ENCODE measurements at places on chromosomes 1 and 21. TPM values are rescaled to one million over a fixed set of nuclear protein-coding genes. Genes with fewer than 3 reads are reported as not detected.

CRYBG2 gene
- total RNA-seq: 3.8 TPM

ERICH3 gene
- 17.3 TPM for total RNA-seq

GRCh38 chr1:23930861-23931490 lies 17.8 kb upstream of the CNR2 start:
- no peaks in the 10 kb centered on the region for H3K4me1 ChIP-seq
- DNase-seq: no peak
- no peak overlapping the region for H3K4me3 ChIP-seq
- no peaks in the 10 kb centered on the region for H3K36me3 ChIP-seq

- no peak overlapping the region for H3K27ac ChIP-seq
- peaks cover 9% of the 10 kb centered on the region for H3K36me3 ChIP-seq
- no peaks in the 10 kb centered on the region for H3K27me3 ChIP-seq
- no peak overlapping the region for H3K4me3 ChIP-seq
- H3K4me1 ChIP-seq: no peaks in the 10 kb centered on the region
Observed at GRCh38 chr1:151568626-151569088, 28.5 kb downstream of the TUFT1 start.

GRCh38 chr21:18023157-18023556 lies 204.0 kb upstream of the C21orf91 start:
- no peaks in the 10 kb centered on the region for H3K36me3 ChIP-seq
- peaks cover 5% of the 10 kb centered on the region for H3K4me1 ChIP-seq
- H3K27me3 ChIP-seq: no peaks in the 10 kb centered on the region
- H3K27ac ChIP-seq: no peak overlapping the region
- H3K4me3 ChIP-seq: no peak overlapping the region
- DNase-seq: peak; percentile 32

SAMSN1 gene
- total RNA-seq: 12.1 TPM

SPTA1 gene
- total RNA-seq: 0.31 TPM

- no peaks in the 10 kb centered on the region for H3K36me3 ChIP-seq
- DNase-seq: no peak
- no peak overlapping the region for H3K27ac ChIP-seq
- no peaks in the 10 kb centered on the region for H3K4me1 ChIP-seq
- no peaks in the 10 kb centered on the region for H3K27me3 ChIP-seq
Observed at GRCh38 chr21:28325618-28326017, 667.1 kb downstream of the LTN1 start.

MAP1LC3C gene
- 3.5 TPM for total RNA-seq

DNA sequence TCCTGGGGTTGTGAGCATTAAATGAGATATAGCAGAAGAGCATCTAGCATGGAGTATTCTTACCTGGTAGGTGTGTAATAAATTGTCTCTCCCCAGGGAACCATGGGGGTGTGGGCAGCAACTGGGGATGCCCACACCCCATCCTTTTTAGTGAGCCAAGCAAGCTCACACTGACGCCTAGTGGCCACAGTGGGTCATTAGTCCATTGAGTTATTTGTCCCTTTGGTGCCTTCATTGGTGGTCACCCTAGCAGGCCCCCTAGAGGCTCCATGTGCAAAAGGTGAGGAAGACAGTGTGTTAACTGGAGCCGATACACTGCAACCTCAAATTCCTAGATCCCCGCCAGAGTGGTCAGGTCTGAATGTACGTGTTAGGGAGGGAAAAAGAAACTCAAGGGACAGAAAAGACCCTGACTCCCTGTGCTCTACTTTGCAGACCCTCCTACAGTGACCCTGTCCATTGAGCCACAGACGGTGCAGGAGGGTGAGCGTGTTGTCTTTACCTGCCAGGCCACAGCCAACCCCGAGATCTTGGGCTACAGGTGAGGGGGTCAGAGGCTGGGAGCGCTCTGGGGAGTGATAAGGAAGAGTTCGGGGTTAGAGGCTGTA lies 93.3 kb upstream of the CD1D start:
- H3K27ac ChIP-seq: no peak overlapping the region
- peak; percentile 83 for DNase-seq
- no peaks in the 10 kb centered on the region for H3K4me1 ChIP-seq
- H3K36me3 ChIP-seq: no peaks in the 10 kb centered on the region
- no peaks in the 10 kb centered on the region for H3K27me3 ChIP-seq

GRCh38 chr21:19853709-19854575 lies 1144.3 kb upstream of the NCAM2 start:
- H3K27ac ChIP-seq: no peak overlapping the region
- DNase-seq: no peak
- no peak overlapping the region for H3K4me3 ChIP-seq

ACKR1 gene
- 12.1 TPM for total RNA-seq

- no peak for DNase-seq
- no peaks in the 10 kb centered on the region for H3K27me3 ChIP-seq
- H3K36me3 ChIP-seq: no peaks in the 10 kb centered on the region
Observed at GRCh38 chr1:66395202-66396061, 138.5 kb upstream of the SGIP1 start.

DNA sequence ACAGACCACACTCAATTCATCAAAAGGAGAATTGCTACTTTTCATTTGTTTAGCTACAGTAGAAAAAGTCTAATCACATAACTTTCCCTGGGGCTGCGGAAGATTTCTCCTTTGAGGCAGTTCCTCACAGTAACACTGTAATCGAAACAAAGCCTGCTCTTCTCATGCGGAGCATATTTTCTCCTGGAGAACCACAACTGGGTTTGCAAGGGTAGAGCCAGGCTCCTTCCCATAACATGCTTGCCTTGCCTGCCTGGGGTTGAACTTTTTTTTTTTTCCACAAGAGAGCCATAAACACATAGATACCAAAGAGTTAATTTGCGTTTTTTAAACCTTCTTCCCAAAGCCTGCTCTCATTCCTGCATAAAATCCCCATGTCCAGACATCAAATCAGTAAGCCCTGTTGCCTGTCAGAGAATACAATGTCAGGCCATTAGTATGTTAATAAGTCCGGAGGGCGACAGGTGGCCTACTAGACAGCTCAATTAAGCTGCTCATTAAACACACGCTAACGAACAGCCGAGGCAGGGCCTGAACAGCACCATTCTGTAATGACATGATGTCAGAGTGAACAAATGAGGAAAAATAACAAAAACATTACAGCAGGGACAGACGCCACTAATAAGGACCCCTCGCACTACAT lies 107.1 kb upstream of the OLIG2 start:
- H3K27me3 ChIP-seq: no peaks in the 10 kb centered on the region
- H3K36me3 ChIP-seq: no peaks in the 10 kb centered on the region
- no peak for DNase-seq
- no peaks in the 10 kb centered on the region for H3K4me1 ChIP-seq
- H3K27ac ChIP-seq: no peak overlapping the region

DNA sequence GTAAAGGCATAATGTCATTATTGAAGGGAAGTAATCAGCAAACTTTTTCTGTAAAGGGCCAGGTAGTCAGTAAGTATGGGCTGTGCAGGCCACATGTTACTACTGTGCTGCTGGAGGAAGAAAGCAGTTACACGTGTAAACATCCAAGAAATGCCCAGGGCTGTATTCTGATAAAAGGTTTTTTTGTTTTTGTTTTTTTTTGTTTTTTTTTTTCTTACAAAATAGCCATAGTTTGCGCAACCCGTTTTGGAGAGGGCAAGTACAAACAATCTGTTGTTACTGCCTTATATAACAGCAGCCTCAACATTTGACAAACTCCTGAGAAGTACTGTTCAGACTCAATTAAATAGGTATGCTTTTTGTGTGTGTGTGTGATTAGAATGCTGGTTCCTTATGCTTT lies 26.7 kb upstream of the MTMR11 start:
- no peak for DNase-seq
- H3K4me1 ChIP-seq: no peaks in the 10 kb centered on the region
- H3K4me3 ChIP-seq: no peak overlapping the region
- H3K27ac ChIP-seq: no peak overlapping the region
- H3K36me3 ChIP-seq: peaks cover 43% of the 10 kb centered on the region

GRCh38 chr1:233440951-233441401 lies 113.5 kb downstream of the MAP3K21 start:
- no peaks in the 10 kb centered on the region for H3K4me1 ChIP-seq
- DNase-seq: peak; percentile 44
- H3K36me3 ChIP-seq: no peaks in the 10 kb centered on the region

GRCh38 chr1:95263450-95263849 lies 29.4 kb downstream of the RWDD3 start:
- no peak overlapping the region for H3K4me3 ChIP-seq
- DNase-seq: no peak

DNA sequence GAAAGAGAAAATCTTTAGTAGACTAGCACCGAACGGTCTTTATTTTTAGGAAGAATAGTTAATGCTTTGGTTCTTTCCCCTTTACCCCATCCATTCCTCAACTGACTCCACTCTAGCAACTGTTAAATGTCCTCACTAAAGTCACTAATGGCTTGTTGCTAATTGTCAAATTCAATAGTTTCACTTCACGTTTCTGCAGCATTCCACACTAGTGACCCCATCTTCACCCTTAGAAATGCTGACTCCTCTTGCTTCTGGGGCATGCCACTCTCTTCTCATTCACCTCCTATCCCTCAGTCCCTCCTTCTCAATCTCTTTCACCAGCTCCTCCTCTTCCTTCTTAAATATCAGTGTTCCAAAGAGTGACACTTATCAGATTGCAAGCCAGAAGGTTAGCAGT lies 19.4 kb upstream of the CADM3 start:
- no peaks in the 10 kb centered on the region for H3K27me3 ChIP-seq
- no peak overlapping the region for H3K4me3 ChIP-seq
- no peak for DNase-seq
- no peaks in the 10 kb centered on the region for H3K4me1 ChIP-seq

DNA sequence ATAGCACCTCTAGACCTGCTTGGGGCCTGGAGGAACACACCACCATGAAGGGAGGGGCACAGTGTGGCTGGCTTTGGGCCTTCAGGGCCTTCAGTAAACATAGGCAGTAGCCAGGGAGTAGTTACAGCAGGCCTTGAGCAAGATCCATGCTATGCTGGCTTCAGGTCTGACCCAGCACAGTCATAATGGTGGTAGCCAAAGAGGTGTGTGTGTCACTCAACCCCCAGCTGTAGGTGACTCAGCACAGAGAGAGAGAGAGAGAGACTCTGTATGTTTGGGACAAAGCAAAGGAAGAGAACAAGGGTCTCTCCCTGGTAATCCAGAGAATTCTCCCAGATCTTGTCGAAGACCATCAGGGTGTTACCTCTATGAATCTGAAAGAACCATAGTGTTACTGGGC lies 250.5 kb upstream of the PKN2 start:
- no peaks in the 10 kb centered on the region for H3K36me3 ChIP-seq
- H3K4me1 ChIP-seq: no peaks in the 10 kb centered on the region
- H3K27me3 ChIP-seq: no peaks in the 10 kb centered on the region
- no peak for DNase-seq

SUSD4 gene
- total RNA-seq: 6.5 TPM

DNA sequence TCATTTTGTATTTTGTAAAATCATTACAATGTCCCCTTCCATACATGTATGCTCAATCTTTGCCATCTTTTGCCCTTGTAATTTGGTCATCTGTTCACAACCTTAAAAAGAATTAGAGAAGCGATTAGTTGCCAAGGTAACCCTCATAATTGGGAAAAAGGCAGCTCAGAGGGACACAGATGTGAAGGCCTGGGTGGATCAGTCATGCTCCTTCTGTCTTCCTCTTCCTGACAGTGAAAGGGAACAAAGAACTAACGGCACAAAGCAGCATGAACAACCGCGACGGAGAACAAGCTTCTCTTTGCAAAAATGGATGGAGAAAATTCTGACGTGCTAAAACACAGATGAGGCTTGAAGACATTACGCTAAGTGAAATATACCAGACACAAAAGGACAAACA lies 78.7 kb upstream of the COG2 start:
- H3K27me3 ChIP-seq: no peaks in the 10 kb centered on the region
- no peak for DNase-seq
- no peak overlapping the region for H3K27ac ChIP-seq
- no peaks in the 10 kb centered on the region for H3K36me3 ChIP-seq
- H3K4me1 ChIP-seq: no peaks in the 10 kb centered on the region

SEC16B gene
- 1.5 TPM for total RNA-seq

GRCh38 chr1:1826356-1827088 lies 48.3 kb upstream of the NADK start:
- H3K4me3 ChIP-seq: no peak overlapping the region
- no peak overlapping the region for H3K27ac ChIP-seq
- peaks cover 6% of the 10 kb centered on the region for H3K36me3 ChIP-seq
- peaks cover 5% of the 10 kb centered on the region for H3K4me1 ChIP-seq
- DNase-seq: no peak
- no peaks in the 10 kb centered on the region for H3K27me3 ChIP-seq

KCNE1 gene
- total RNA-seq: 29.5 TPM

GRCh38 chr1:245475961-245476516 lies 321.3 kb downstream of the KIF26B start:
- no peak overlapping the region for H3K4me3 ChIP-seq
- H3K27ac ChIP-seq: no peak overlapping the region
- DNase-seq: peak; percentile 50
- no peaks in the 10 kb centered on the region for H3K27me3 ChIP-seq
- no peaks in the 10 kb centered on the region for H3K4me1 ChIP-seq
- H3K36me3 ChIP-seq: no peaks in the 10 kb centered on the region

DNA sequence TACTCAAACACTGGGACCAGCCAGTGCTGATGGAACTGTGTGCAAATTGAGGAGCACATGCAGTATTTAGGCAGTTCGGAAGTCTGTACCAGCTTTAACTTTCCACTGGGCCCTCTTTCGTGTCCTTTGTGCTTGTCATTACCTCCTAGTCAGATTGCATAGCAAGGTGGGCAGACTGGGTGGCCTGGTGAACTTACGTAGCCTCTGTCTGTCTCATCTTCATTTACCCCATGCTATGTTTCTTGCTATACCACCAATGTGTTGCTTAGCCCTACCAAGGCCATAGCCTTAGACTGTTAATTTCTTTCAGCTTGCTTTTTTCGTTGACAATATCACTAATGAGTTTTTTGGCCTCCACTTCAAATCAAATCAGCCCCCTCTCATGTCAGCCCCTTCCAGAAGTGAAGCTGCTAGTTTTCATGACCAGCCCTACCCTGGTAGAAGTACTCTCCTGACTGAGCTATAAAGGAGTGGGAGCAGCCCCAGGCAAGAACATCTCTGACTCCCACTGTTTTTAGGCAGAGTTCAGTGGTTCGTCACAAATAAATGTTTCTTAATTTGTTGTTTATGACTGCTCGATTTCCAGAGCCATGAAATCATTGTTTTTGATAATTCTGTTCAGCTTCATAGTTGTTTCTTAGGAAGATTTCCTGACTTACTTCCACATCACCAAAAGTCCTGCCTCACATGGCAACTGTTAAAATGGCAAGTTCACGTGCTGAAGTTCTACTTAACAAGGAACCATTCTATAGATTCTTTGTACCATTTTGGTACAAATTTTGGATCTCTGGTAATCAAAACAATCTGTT lies 19.3 kb downstream of the PRKACB start:
- H3K36me3 ChIP-seq: no peaks in the 10 kb centered on the region
- H3K27me3 ChIP-seq: no peaks in the 10 kb centered on the region
- H3K4me1 ChIP-seq: no peaks in the 10 kb centered on the region
- DNase-seq: no peak

GRCh38 chr1:201728731-201729130 lies 100.2 kb upstream of the IPO9 start:
- no peaks in the 10 kb centered on the region for H3K36me3 ChIP-seq
- no peak overlapping the region for H3K27ac ChIP-seq
- H3K4me1 ChIP-seq: peaks cover 26% of the 10 kb centered on the region
- no peak for DNase-seq
